Stimulated activated CD4-positive, alpha-beta T cell treated with anti-CD3 and anti-CD28 coated beads, Interleukin-2, amount 100 ng/mL, for 24 hours (primary cell): ENCODE measurements at places on chromosomes 7 and 10.
A peak's percentile ranks its signal among the peaks of the same experiment; 100 is the strongest.

GRCh38 chr7:121545418-121545817, 149.3 kb upstream of the FAM3C start:
- DNase-seq = no peak

GRCh38 chr10:75430000-75430763, 1.2 kb upstream of the LRMDA start:
- DNase-seq = no peak

DNA sequence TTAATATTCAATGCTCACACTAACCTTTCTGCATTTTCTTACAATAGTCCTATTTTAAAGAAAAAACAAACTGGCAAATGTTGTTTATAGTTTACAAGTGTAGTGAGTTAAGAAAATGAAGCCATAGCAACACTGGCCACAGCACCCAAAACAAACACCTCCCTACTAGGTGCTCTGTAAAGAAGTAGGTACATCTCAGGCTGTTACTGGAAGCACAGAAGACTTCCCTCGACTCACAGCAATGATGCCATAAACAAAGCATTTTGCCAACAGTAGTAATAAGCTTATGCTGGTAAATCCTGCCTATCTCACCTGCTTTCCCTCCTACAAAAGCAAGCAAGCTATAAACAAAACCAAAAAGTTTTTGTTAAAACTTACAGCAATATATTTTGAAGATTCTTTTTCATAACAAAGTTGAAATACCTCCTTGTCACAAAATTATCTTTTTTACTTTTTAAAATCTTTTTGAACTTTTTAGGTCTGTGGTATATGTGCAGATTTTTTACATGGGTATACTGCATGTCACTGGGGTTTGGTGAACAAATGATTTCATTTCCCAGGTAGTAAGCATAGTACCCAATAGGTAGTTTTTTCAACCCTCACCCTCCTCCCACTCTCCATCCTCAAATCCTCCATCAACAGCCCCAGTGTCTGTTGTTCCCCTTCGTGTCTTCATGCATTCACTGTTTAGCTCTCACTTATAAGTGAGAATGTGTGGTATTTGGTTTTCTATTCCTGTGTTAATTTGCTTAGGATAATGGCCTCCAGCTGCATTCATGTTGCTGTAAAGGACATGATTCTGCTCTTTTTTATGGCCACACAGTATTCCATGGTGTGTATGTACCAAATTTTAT, 28.4 kb downstream of the COA1 start:
- no peak for DNase-seq

DNA sequence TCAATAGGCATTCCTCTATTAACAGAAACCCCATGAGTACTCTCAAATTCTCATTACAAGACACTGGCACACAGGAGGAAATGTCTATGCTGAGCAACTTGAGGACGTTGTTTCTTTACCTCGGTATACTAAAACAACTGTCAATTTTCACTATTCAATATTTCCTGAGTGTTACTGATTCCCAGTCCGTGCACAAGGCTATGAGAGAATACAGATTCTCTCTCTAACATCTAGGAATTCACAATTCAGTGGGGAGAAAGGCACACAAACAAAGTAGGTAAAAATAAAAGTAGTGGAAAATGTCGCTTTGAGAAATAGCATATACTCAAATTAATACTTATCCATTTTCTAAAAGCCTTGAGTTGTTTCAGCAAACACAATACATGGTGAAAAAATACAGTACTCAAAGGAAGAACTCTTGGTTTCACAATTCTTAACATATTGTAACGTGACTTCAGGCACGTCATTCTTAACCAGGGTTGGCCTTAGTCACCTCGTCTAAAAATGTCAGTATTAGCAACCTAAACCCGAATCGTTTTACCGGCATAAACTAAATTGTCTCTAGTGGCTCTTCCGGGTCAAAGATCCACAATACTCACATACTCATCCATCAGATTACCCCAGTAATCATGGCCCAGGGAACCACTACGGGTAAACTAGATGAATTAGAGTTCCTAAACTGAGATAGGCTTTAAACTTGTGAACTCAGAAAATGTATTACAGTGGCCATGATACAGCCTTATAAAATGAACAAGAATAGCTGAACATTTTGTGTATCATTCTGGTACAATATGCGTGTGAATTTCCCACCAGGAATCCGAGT, 1.5 kb downstream of the IPMK start:
- DNase-seq = peak; percentile 24

DNA sequence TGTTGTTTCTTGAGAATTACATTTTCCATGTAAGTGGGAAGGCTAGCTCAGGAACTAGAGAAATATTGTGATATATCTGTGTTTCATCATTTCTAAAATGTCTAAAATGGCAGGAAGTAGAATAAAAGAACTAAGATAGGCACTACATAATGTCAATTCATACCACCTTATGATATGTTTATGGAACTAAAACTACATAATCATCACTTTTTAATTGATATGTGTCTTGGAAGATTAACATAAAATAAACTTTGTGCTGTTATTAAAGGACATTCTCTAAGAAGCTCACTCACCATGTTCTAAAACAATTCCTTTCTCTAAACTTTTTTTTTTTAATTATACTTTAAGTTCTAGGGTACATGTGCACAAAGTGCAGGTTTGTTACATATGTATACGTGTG, 83.5 kb upstream of the TAS2R16 start:
- DNase-seq = no peak

DNA sequence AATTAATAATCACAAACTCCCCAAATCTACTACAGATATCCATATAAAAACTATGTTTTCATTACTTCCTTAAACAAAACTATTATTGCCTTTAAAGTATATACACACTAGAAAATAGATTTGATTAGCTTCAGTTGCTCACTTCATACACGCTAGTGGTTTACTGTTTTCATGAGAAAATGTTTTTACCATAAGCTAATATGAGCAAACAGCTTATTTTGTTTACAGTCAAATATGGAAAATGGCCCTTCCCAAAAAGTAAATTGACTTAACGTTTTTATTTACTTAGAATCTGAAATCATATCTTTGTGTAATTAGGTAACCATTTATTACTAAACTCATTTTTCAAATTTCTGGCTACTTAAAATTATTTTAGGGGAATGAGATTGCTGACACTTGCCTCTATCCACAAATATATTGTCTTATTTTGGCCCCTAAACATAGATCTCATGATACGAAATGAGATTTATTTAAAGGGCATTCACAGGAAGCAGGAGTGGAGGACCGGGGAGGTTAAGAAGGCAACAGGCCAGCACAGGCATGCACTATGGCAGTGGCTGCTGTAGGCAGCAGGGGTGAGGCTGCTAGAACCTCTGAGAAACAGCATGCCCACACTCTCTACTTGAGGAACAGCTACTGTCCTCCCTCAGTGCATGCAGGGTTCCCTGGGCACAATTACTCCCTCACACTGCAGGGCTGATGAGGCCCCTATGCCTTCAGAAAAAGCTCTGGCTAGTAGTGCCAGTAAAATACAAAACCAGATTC, 29.6 kb upstream of the SOSTDC1 start:
- DNase-seq = no peak

GRCh38 chr7:48786951-48787350, 137.4 kb upstream of the CDC14C start:
- no peak for DNase-seq

- no peak for DNase-seq
Observed at GRCh38 chr7:94324380-94325121, 70.1 kb upstream of the COL1A2 start.

DNA sequence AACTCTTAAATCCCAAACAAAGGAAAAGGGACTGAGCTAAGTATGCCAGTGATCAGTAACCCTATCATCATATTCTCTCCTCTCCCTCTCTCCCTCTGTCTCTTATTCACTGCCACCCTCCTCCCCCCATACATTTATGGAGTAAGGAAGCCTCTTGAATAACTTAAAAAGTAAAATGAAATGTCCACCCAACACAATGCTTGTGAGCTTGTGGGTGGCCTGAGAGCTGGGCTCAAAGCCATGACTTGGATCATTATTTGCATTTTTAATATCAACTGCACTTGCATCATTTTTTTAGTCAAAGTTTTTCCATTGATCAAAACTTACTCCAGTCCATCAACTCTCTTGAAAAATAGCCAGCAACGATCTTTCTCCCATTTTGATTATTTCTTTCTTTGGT, 46.8 kb downstream of the FAM107B start:
- no peak for DNase-seq

DNA sequence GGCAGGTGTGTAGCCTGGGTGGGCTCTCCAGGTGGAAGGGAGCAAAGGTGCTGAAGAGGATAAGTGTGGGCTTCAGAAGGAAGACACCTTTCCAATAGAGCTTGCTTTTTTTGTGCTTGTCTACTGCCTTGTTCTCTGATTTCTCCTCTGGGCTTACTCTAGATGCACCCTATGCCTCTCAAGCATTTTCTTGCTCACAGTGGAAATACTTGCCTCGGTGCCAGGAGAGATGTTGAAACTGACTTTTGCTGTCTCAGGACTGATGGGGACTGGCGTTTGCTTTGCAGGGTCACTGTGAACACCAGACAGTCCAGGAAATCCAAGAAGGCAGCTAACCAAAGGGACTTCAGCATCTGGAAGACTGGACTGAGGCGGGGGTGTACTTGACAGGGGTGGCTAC, 187.9 kb downstream of the SNX10 start:
- DNase-seq = no peak

DNA sequence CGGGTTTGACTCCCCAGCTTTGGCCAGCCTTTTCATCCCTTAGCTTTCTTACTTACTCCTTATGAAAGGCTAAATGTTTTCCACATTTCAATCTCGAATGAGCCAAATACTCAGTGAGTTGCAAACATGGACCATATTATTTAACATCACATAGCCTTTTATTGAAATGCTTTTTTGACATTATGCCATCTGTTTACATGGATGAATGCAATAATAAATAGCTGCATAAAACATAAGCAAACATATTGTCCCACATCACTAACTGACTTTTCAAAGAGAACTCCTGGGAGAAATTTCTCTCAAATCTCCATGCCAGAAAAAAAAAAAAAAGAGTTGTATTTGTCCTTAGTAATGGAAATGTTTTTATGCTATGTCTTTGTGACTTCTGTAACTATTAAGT, 134.9 kb downstream of the LSMEM1 start:
- DNase-seq = no peak
